Cerebellum (tissue), 4 donors: ENCODE measurements at places on chromosomes 7 and 10. TPM values are rescaled to one million over a fixed set of nuclear protein-coding genes. Genes with fewer than 3 reads are reported as not detected.

The STAG3 gene
- 1.5 TPM for total RNA-seq

The OR9A2 gene
- 2.6 TPM for total RNA-seq

The CNTNAP2 gene
- 137 TPM for total RNA-seq

The OSBPL3 gene
- 17.0 TPM for total RNA-seq

The FGL2 gene
- total RNA-seq: 19.1 TPM

The SFMBT2 gene
- 51.0 TPM for total RNA-seq

The CDHR3 gene
- 21.7 TPM for total RNA-seq

The CFAP69 gene
- total RNA-seq: 16.8 TPM

The SRRM3 gene
- total RNA-seq: 16.3 TPM

The SNX8 gene
- total RNA-seq: 9.9 TPM

The OR2A42 gene
- 0.45 TPM for total RNA-seq

The ASZ1 gene
- total RNA-seq: not detected

The MEOX2 gene
- total RNA-seq: 0.09 TPM

The FANK1 gene
- total RNA-seq: 4.4 TPM

The NUTM2A gene
- 1.7 TPM for total RNA-seq

The PDE1C gene
- 122 TPM for total RNA-seq

The GPC2 gene
- total RNA-seq: 57.9 TPM

The ITGB8 gene
- 82.5 TPM for total RNA-seq

The TRPV5 gene
- 0.36 TPM for total RNA-seq

The VWDE gene
- total RNA-seq: 7.2 TPM

The SUGCT gene
- 4.3 TPM for total RNA-seq

The CTBP2 gene
- total RNA-seq: 57.7 TPM

The OR2A7 gene
- 0.91 TPM for total RNA-seq

The SUN3 gene
- total RNA-seq: 0.36 TPM

The KDM7A gene
- total RNA-seq: 19.4 TPM

The NAT16 gene
- 2.1 TPM for total RNA-seq

The TAF5 gene
- 6.9 TPM for total RNA-seq

The PNLIP gene
- not detected for total RNA-seq

The ERVW-1 gene
- total RNA-seq: not detected

The SOSTDC1 gene
- 2.4 TPM for total RNA-seq

The CTAGE4 gene
- total RNA-seq: 1.4 TPM

The GPR26 gene
- total RNA-seq: 12.0 TPM

The OPN1SW gene
- 0.45 TPM for total RNA-seq

The ITGA8 gene
- 19.8 TPM for total RNA-seq

The BICC1 gene
- 6.4 TPM for total RNA-seq

The UTF1 gene
- total RNA-seq: not detected

The MAPK8 gene
- total RNA-seq: 183 TPM

The MYH16 gene
- total RNA-seq: not detected

The RAB19 gene
- total RNA-seq: not detected
